ENCODE measurements at places on chromosomes 1 and 21.
A peak's percentile ranks its signal among the peaks of the same experiment; 100 is the strongest.

- DNase-seq: no peak
These were observed 120.1 kb upstream of the TNR start for GRCh38 chr1:175863299-175864050.

- DNase-seq: no peak
These were observed 213.2 kb upstream of the JUN start for GRCh38 chr1:58997060-58997411.

GRCh38 chr1:84823511-84823910 lies 69.5 kb downstream of the LPAR3 start:
- DNase-seq: no peak

DNA sequence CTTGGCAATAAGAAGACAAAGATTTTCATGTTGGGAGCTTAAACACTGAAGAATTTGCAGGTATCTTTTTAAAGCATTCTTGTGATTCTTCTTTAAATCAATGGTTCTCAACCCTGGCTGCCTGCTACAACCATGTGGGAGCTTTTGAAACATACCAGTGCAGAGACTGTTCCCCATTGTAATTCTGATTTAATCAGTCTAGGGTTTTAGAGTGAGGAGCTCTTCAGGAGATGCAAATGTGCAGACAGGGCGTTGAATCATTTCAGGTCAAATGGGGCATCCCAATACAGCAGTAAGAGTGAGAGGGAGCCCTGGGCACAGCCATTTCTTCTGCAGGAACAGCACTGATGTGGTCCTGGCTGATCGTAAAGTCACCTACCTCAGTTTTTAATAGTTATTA lies 24.3 kb downstream of the KCNJ6 start:
- no peak for DNase-seq

GRCh38 chr1:70656361-70656760 lies 245.3 kb downstream of the CTH start:
- no peak for DNase-seq

DNA sequence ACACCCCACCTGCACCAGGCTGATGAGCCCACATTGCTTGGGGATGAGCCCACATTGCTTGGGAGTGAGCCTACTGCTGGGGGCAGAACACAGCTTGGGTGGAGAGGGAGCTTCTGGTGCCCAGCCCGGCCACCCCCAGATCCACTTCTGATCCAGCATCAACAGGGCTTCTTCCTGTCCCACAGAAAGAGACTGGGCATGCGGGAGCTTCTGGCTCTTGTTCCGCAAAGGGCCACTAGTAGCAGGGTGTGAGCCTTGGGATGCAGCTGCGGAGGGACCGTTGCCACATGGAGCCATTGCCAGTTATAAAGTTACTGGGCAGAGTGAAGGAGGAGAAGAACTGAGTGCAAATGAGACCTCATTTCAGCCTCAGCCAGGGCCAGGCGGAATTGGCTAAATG lies 36.3 kb downstream of the PKP1 start:
- DNase-seq: no peak

DNA sequence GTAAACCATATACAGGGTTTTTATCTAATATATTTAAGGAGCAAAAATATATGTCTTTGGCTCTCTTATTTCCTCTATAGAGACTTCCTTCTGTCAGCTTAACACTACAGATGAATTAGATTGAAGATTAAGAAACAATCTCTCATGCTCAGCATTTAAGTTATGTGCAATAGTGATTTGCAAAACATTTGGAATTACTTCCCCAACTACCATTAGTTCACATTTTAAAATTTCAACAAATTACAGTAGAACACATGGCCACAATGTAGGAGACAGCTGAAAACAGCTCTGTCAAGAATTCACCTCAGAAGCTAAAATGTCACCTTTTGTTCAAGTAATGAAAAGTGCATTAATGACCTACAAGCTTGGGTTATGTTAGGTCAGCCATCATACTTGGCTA lies 177.9 kb downstream of the EIF4G3 start:
- no peak for DNase-seq

- DNase-seq: no peak
These were observed 148.7 kb downstream of the RUNX1 start for GRCh38 chr21:34900376-34900775.

GRCh38 chr1:199720496-199720895 lies 307.0 kb upstream of the NR5A2 start:
- no peak for DNase-seq

- DNase-seq: no peak
These were observed 3.4 kb downstream of the IGSF21 start for GRCh38 chr1:18110968-18111367.

DNA sequence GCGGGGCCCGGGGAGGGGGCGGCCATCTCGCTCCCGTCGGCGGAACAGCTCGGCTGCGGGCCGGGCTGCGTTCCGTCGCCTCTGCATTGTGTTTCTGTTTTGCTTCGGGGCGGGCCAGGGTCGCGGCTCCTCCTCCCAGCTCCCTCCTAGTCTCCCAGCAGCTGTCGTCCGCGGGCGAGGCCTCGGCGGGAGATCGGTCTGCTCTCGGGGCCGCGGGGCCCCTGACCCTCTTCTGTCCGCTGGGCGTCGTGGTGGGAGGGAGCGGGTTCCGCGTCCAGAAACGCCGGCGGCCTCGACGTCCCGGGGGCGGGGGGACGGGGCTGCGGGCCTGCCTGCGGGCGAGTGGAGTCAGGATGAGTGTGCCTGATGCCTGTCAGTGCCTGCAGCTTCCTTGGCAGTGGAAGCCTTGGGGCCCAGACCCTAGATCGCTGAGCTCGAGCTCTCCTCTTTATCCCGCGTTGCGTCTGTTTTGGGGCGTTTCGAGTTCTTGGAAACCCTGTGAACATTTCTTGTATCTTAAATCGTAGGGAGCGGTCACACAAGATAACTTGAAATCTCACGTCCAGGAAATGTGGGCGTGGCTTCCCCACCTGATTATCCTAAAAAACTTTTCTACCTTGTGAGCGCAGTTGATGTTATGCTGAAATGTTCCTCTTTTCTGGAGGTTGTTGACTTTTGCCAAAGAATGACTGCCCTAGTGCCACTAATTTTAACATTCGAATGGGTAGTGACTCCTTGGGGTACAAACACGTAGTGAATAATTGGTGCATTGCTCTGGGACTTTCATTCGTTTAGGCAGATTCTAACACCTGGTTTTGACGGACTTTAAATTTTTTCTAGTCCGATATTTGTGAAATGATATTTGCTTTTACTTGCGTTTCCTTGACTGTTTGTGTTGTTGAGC lies 676 bp downstream of the MORC3 start:
- no peak for DNase-seq

DNA sequence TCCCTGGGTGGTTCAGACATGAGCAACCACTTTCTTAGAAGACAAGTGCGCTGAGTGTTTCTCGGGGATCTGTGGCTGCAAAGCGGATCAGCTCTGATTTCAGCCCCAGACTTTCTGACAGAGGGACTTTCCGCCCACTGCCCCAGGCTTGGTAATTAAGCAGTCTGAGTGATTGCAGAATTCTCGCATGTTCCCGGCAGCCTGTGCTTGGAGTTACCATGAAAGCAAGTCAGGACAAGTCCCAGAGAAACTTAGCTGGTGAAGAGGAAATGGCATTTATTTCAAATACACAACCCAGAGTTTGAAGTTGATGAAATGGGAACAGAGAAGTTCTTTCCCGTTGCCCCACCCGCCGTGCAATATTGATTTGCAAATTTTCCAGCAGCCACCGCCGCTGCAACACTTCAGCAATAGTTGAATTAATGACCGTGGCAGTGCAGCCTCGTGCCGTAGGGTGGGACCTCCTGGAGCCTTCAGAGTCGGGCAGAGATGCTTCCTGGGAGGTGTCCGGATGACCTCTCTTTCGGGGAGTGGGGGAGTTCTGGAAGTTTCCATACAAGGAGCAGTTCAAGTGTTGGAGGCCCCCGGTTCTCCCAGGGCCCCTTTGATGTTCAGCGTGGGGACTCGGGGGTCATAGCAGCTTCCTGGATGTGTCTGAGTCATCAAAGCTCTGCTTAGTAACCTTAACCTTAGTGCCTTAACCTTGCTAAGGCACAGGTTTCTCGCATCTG lies 134.7 kb downstream of the KAZN start:
- no peak for DNase-seq

DNA sequence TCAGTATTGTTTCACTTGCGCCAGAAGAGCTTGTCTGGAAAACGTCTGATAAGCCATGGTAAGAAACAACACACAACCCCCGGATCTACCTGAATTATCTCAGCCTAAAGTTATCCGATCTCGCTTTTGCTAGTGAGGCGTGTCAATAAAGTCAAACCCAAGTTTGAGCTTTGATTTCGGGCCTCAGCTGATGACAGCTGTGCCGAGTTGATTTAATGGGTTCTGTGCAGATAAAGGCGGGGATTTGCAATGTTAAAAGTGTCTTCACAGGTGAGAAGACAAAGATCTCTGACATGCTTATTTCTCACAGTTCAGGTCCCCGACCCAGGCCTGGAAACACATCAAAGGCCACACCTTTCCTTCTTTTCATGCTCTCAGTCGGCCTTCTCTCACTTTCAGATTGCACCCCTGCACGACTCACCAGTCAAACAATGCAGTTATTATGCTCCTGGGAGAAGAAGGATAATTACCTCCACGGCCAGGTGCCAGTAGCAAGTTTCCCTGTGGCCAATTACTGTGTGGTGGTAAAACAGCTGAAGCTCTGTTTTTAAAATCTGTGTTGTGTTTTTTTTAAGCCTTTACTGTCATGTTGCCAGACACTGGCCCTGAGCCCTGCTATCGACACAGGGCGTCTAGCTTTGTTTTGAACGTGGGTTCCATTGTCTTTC lies 245.3 kb upstream of the RUNX1 start:
- no peak for DNase-seq

GRCh38 chr1:162222014-162222413 lies 152.5 kb downstream of the NOS1AP start:
- no peak for DNase-seq

DNA sequence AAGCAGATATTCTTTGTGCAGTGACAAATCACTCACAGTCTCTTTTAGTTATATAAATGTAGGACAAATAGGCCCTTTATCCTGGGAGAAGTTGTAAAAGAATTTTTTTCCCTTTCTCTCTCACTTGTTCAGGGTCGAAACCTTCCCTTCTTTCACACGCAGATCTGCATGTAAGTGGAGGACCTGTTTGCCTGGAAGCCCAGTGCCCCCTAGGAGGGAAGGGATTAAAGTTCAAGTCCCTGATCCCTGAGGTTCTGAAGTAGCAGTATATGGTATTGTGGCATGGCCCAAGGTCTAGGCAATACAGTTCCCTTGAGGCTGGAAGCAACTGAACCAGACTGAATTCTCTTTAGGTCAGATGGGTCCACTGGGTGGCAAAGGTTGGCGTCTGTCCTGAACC lies 48.6 kb upstream of the PTGFRN start:
- no peak for DNase-seq

GRCh38 chr1:98410082-98410481 lies 251.4 kb upstream of the SNX7 start:
- no peak for DNase-seq

DNA sequence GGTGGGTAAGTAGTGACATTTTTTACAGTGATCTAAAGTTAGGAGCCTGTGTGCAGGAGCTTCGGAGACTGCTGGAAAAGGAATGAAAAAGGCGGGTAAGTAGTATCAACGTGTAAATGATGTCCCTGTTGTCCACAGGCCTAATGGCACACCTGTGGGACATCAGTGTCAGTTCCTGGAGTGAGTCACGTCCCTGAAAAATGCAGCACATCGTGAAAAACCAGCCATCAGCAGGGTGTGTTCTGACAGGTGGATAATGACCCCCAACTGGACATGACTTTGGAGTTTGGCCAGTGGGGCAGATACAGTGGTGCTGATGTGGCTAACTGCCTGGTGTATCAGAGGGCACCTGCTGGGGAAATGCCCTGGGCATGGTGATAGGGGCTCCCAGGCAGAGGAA lies 12.0 kb upstream of the PRDM15 start:
- DNase-seq: no peak

DNA sequence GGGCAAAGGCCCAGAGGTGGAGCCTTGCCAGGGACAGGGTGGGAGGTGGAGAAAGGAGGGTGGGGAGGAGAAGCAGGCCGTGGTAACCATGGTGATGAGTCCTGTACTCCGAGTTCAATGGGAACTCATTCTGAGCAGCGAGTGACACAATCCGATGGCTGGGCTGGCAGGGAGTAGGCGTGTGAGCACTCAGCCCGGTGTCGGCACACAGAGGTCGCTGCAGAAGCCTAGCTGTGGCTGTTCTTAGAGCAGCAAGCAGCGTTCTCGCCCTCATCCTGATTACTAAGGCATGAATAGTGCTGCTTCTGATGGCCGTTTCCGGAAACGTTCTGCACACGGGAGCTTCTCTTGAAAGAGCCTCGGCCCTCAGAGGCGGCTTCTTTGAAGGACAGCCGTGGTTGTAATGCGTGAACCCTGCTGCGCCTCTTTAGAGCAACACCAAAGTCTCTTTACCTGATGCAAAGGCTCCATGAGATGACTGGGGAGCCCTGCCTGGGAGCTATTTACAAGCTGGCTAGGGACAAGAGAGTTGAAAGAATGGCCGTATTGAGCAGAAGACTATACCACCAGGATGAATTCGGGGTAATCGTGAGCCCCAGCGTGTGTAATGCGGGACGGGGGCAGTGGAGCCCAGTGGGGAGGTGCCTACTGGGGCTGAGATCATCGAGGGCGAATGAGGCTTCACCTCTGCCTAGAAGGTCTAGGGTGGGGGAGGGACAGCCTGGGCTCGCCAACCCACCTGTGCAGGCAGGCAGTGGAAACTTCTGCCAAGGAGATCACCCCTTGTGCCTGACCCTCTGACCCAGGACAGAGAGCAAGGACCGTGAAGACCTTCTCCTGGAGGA lies 72.8 kb upstream of the PAX7 start:
- no peak for DNase-seq

DNA sequence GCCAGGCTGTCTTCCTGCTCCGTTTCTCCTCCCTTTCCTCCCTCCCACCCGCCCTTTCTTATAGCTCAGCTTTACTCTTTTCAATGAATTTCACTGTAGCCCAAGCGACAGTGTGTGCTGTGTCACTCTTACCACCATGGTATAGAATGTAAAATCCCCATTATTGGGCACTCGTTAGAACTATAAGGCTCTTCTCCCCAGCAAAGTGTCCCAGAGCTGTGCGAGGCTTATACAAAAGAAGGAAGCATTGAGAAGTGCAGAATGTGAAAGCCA lies 192.5 kb downstream of the CACNA1E start:
- DNase-seq: no peak

GRCh38 chr21:42923553-42924432 lies 1.6 kb downstream of the ERVH48-1 start:
- DNase-seq: peak; percentile 18

- no peak for DNase-seq
These were observed 33.9 kb downstream of the EIF2D start for GRCh38 chr1:206578068-206578977.

DNA sequence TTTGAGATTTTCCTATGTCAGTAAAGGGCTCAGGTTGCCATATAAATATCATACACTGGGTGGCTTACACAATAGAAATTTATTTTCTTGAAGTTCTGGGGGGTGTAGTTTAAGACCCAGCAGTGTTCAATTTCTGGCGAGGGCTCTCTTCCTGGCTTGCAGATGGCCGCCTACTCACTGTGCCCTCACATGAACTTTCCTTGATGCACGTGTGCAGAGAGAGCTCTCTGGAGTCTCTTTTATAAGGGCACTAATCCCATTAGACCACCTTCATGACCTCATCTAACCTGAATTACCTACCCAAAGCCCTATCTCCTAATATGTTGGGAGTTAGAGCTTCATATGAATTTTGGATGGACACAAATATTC lies 21.1 kb downstream of the TMEM51 start:
- DNase-seq: no peak

- no peak for DNase-seq
These were observed 598.3 kb upstream of the CAMK1G start for GRCh38 chr1:208985231-208985630.

Data from activated CD8-positive, alpha-beta memory T cell treated with anti-CD3 and anti-CD28 coated beads for 1 hour (primary cell).